ENCODE measurements at places on chromosomes 6 and 20. TPM values are rescaled to one million over a fixed set of nuclear protein-coding genes. Genes with fewer than 3 reads are reported as not detected.

Gene SLC25A27
- total RNA-seq: 0.22 TPM

Gene CTAGE9
- not detected for total RNA-seq

Gene TMEM151B
- not detected for total RNA-seq

Gene ADTRP
- total RNA-seq: 0.87 TPM

Gene RNF217
- 14.2 TPM for total RNA-seq

Gene UBR2
- 17.4 TPM for total RNA-seq

Gene CCN5
- not detected for total RNA-seq

Gene RHAG
- not detected for total RNA-seq

Gene FILIP1
- 13.3 TPM for total RNA-seq

Gene GABRR2
- total RNA-seq: 0.40 TPM

GRCh38 chr6:39425346-39426072 lies 103.0 kb upstream of the KCNK16 start:
- peak; percentile 74 for DNase-seq

DNA sequence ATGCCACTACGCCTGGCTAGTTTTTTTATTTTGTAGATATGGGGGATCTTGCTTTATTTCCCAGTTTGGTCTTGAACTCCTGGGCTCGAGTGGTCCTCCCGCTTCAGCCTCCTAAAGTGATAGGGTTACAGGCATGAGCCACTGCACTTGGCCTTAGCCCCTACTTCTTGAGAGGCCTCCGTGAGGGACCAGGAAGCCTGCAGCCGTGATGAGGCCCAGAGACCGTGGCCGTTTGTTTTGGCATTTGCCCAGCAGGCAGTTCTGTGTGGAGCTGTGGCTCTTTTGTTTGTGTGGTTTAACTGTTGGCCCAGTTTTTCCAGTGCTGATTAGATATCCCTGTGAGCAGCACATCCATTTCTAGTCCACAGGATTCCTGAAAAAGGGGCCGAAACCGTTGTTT lies 39.8 kb downstream of the SRSF3 start:
- DNase-seq: peak; percentile 92

DNA sequence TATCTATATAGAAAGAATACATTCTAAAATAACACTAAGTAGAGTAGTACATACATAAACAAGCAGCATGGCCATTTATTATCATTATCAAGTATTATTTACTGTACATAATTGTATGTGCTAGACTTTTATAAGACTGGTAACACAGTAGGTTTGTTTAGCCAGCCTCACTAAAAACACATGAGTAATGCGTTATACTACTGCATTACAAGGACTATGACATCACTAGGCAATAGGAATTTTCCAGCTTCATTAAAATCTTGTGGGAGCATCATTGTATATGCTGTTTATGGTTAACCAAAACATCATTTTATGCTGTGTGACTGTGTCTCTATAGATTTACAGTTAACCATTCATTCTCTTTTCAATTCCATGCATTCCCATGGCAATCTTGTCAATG lies 131.7 kb upstream of the HDGFL1 start:
- DNase-seq: no peak

- DNase-seq: peak; percentile 41
Observed at GRCh38 chr20:36606158-36607066, 833 bp downstream of the RAB5IF start.

DNA sequence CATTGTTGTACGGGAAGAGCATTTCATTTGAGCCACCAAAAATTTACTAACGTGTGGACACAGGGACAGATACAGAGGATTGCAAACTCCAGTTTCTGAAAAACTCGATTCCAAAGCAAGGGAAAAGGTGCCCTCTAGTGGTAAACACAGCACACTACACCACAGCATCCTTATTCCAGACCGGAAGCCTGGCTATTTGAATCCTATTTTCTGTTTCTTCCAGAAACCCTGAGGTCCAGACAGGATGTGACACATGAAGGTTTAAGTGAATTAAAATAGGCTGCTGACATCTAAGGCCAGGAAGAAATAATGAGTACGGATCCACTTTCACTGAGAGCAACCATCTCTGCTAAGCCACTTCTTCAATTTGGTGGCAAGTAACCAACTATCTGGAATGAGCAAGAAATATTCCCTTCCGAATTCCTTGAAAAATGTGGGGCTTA lies 31.8 kb upstream of the GMPR start:
- DNase-seq: peak; percentile 66

DNA sequence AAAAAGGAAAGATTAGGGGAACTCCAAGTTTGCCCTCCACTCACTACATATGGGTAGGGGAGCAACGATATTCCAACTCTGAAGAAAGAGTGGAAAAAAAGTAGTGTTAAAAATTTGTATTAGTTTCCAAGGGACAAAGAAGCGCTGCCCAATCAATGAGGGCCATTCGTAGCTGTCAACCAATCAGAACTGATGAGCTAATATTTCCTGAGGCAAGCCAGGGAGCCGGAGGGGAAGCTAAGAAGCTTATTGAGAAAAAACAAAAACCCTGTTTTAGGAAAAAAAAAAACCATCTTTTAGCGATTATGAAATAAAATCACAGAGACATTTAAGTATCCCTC lies 59.5 kb downstream of the TRIM38 start:
- peak; percentile 89 for DNase-seq

GRCh38 chr6:7532232-7532631 lies 9.2 kb upstream of the DSP start:
- no peak for DNase-seq

DNA sequence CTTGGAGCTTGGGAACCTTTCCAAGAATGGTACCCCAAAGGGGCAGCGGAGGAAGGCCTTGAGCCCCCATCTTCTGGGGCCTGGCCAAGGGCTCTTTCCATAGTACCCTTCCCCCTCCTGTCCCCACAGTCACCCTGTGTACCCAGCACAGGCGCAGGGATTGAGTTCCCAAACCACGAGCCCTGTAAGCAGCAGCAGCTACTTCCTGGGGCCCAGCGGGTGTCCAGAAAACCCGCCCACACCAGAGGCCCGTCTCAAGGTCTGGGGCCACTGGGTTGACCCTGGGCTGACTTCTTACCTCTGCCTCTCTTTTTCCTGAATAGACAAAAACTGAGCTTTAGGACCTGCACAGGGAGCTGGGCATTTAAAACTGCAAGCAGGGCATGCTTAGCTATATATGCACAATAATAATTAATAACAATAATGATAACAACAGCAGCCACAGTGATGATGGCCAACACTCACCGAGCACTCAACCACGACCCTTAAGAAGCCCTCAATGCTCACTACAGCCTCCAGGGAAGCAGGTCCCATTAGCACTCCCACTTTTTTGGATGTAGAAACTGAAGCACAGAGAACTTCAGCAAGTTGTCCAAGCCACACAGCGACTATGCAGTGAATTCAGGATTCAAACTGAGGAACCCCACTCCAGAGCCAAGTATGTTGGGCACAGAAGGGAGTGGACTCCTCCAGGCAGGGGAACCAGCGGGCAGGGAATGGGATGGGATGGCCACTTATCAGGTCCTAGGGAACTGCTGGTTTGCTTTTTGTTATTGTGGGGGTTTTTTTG lies 14.5 kb downstream of the NOL4L start:
- no peak for DNase-seq

- DNase-seq: no peak
Observed at GRCh38 chr6:131765081-131765803, 42.6 kb upstream of the ENPP1 start.

GRCh38 chr20:16457514-16457913 lies 115.7 kb downstream of the KIF16B start:
- DNase-seq: no peak

DNA sequence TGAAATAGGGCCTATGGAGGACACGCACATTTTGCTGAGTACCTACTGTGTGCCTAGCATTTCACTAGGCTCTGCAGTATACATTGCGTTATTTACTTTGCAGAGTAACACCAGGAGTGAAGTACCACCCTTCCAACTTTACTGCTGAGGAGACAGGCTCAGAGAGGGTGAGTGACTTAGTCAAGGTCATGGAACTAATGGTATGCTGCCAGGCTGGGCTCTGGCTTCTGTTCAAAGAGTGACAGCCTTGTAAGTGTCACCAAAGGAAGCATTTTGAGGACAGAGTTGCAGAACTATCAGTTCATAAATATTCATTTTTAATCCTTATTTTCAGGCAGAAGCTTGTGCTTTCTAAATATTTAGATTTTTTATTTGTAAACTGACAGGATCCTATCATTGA lies 754.9 kb upstream of the CHD6 start:
- DNase-seq: no peak

DNA sequence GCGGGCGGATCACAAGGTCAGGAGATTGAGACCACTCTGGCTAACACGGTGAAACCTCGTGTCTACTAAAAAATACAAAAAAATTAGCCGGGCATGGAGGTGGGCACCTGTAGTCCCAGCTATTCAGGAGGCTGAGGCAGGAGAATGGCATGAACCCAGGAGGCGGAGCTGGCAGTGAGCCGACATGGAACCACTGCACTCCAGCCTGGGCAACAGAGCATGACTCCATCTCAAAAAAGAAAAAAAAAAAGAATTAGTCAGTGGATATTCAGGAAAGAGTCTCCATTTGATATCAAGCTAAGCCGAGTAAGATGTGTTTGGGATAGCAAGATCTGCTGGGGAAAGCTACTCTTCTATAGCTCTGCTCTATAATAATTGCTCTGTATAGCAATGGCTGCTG lies 41.0 kb downstream of the MOCS1 start:
- no peak for DNase-seq

DNA sequence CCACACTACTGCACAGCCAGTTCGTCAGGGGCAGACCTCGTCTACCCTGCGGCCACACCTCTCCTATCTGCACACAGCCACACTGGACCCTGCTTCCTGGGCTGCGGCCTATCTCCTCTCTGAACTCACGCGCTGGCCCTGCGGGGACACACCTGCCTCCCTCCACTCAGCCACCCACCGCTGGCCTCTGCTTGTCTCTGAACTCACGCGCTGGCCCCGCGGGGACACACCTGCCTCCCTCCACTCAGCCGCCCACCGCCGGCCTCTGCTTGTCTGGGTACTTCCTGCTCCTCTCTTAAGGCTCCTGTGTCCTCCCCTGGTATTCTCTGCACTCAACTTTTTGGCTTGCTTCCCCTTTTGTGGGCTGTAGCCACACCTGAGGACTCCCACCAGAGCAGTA lies 52.3 kb downstream of the HUS1B start:
- no peak for DNase-seq

- no peak for DNase-seq
Observed at GRCh38 chr20:16498526-16499253, 74.6 kb downstream of the KIF16B start.

GRCh38 chr20:41135187-41135887 lies 2.0 kb upstream of the PLCG1 start:
- DNase-seq: peak; percentile 64

GRCh38 chr20:9517297-9518162 lies 3.1 kb downstream of the LAMP5 start:
- DNase-seq: no peak

DNA sequence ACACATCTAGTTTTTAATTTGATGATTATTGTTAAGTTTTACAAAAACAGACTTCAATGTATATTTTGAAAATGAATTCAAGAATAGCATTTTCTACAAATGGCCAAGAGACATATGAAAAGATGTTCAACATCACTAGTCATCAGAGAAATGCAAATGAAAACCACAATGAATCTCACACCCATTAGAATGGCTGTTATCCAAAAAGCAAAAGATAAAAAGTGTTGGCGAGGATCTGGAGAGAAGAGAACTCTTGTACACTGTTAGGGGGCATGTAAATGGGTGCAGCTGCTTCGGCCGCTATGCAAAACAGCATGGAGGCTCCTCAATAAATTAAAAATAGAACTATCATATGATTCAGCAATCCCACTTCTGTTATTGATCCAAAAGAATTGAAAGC lies 185.8 kb upstream of the CCN2 start:
- no peak for DNase-seq

- DNase-seq: peak; percentile 22
Observed at GRCh38 chr6:18527836-18528743, 140.9 kb downstream of the RNF144B start.

GRCh38 chr20:57240581-57241362 lies 25.7 kb downstream of the BMP7 start:
- no peak for DNase-seq

- DNase-seq: no peak
Observed at GRCh38 chr6:82980086-82980485, 85.6 kb downstream of the UBE3D start.

GRCh38 chr20:37408302-37409193 lies 62.6 kb downstream of the SRC start:
- DNase-seq: no peak

DNA sequence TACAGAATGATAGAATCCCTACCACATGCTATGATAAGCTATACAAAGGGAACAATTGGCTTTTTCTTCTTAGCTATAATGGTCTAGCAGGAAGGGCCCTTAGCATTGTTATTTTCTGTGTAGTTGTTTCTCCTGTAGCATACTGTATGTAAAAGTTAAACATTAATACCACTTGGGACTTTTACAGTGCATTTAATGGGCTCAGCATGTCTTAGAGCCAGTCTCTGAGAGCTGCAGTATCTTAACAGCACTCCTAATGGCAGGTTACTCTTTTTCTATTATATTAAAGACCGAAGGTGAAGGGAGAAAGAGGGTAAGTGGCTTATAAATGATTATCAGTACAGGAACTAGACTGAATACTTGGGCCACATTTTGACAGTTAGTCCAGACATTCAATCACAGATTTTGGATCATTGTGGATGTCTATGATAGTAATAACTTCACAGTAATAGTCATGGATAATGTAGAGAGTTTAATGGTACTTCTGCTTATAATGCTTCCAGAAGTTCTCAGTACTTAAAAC lies 290.7 kb downstream of the PHF3 start:
- no peak for DNase-seq

DNA sequence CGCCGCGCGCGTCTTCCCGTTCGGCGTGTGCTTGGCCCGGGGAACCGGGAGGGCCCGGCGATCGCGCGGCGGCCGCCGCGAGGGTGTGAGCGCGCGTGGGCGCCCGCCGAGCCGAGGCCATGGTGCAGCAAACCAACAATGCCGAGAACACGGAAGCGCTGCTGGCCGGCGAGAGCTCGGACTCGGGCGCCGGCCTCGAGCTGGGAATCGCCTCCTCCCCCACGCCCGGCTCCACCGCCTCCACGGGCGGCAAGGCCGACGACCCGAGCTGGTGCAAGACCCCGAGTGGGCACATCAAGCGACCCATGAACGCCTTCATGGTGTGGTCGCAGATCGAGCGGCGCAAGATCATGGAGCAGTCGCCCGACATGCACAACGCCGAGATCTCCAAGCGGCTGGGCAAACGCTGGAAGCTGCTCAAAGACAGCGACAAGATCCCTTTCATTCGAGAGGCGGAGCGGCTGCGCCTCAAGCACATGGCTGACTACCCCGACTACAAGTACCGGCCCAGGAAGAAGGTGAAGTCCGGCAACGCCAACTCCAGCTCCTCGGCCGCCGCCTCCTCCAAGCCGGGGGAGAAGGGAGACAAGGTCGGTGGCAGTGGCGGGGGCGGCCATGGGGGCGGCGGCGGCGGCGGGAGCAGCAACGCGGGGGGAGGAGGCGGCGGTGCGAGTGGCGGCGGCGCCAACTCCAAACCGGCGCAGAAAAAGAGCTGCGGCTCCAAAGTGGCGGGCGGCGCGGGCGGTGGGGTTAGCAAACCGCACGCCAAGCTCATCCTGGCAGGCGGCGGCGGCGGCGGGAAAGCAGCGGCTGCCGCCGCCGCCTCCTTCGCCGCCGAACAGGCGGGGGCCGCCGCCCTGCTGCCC lies 1.1 kb downstream of the SOX4 start:
- DNase-seq: peak; percentile 65
